Ascending aorta (tissue), 2 donors: ENCODE measurements at places on chromosomes 4 and X.

DNA sequence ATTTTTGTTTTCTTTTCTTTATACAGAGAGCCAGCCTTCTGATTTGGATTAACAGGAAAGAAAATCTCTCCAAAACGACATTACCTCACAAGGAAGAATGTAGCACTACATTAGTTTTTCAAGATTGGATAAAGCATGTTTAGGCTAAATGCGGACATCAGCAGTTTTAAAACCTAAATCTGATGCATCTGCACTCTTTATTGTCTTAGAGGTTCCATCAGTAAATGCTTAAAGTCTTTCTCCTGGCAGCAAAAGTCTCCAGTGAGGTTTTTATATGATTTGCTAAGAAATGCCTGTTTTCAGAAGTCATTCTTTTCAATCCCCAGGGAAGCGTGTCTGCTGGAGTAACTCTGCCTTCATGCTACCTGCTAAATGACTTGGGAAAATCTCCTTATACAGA, 912.9 kb upstream of the INTU start:
- no peak for DNase-seq

GRCh38 chr4:129264008-129264657, 168.2 kb downstream of the C4orf33 start:
- DNase-seq = no peak

DNA sequence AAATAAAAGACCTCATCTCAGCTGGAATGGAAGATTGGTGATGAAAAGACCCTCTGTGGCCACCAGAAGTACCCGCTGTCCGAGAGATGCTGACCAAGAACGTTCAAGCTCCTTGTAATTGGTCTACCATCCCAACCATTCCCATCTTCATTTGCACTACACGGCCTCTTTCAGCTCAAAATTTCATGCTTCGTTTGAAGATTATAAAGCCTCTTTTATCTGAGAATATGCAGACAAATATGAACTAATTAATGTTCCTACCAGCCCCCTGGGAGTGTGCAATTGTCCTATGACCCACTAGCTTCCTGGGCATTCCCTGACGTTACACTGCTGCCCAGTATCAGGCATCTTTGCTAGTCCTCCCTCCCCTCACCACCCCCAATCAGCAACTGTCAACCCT, 583.7 kb downstream of the MID1IP1 start:
- DNase-seq = no peak

DNA sequence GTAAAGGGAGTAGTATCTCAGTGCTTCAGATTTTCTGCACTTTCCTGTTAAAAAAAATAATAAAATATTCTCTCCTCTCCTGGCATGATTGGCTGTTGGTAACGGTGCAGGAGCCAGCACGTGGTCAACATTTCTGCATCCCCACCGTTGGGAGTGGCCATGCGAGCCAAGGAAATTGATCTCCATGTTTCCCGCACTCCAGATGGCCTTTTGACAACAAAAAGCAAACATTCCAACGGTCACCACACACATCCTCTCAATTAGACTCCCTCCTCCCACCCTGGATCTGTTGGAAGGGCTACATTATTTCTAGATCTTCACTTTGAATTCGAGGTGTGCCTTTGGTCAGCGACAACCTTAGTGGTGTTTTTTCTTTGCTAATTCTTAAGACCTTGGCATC, 45.0 kb downstream of the STK32B start:
- DNase-seq = no peak

DNA sequence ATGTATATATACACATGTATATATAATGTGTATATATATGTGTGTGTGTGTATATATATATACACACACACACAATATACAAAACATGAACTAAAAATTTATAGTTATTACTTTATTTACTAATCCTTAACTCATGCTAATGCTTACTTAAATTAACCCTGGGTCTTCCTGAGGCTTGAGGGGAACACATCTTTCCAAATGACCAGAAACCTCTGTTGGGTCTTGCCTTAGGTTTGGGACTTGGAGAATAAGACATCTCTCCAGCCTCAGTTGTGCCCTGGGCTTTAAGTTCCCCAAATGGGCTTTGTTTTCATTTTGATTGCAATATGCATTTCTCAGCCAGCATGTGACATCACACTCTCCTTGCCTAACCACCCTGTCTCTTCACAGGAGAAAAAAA, 7.7 kb downstream of the GEMIN8 start:
- no peak for DNase-seq

DNA sequence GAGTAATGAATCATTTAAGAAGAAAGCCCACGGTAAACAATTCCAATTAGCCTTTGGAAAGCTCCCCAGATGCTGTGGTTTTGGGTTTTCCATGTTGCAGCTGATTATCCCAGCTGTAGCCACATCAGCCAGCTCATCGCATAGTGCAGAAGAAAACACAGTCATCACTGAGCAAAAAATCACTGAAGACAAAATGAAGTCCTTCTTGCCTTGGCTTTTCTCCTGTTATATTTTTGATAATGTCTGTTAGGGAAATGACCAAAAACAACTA, 193.0 kb upstream of the C1QTNF7 start:
- no peak for DNase-seq

- DNase-seq = no peak
Measured at GRCh38 chr4:173436149-173436579, 37.2 kb upstream of the SCRG1 start.
